ENCODE measurements at places on chromosomes 11 and 22.
A peak's percentile ranks its signal among the peaks of the same experiment; 100 is the strongest.

DNA sequence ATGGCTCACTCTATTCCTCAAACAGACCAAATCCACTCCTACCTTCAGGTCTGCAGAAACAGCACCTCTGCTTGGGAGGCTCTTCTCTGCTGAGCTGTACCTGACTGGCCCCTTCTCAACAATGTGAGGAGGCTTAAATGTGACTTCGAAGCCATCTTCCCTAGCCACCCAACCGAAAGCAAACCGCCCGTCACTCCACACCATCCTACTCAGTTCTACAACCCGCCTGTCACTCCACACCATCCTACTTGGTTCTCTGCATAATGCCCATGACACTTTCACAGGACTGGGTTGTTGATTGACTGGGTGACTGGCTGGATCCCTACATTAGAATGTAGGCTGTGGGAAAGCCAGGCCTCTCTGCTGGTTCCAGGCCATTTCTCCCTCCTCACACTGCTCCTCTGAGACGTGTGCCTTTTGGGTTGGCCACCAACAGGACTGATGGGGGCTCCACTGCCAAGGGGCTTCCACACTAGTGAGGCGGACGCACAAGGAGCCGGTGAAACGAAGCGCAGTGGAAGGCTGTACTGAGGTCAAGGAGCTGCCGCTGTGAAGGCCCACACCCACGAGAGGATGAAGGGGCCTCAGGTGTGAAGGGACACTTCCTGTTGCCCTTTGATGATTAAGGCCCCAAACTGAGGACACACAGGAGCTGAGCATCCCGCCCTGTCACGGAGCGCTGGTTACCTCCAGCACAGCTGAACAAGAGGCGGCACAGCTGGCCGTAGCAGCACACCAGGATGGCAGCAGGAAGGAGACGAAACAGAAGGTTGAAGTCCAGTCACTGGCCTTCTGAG lies 47.5 kb upstream of the SPATA19 start:
- DNase-seq, result no peak

GRCh38 chr22:30008401-30008800 lies 71.9 kb upstream of the HORMAD2 start:
- DNase-seq, result no peak

DNA sequence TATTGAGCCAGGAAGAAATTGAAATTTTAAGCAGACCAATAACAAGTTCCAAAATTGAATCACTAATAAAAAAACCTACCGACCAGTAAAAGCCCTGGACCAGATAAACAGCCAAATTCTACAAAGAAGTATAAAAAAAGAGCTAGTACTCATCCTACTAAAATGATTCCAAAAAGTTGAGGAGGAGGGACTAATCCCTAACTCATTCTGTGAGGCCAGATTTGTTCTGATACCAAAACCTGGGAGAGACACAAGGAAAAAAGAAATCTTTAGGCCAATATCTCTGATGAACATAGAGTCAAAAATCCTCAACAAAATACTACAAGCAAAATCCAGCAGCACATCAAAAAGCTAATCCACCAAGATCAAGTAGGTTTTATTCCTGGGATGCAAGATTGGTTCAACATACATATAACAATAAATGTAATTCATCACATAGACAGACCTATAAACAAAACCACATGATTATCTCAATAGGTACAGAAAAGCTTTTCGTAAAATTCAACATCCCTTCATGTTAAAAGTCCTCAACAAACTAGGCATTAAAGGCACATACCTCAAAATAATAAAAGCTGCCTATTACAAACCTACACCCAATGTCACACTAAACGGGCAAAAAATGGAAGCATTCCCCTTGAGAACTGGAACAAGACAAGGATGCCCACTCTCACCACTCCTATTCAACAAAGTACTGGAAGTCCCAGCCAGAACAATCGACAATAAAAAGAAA lies 13.1 kb downstream of the OR52A5 start:
- no peak for DNase-seq

GRCh38 chr22:45228401-45228754 lies 12.3 kb downstream of the KIAA0930 start:
- no peak for DNase-seq

DNA sequence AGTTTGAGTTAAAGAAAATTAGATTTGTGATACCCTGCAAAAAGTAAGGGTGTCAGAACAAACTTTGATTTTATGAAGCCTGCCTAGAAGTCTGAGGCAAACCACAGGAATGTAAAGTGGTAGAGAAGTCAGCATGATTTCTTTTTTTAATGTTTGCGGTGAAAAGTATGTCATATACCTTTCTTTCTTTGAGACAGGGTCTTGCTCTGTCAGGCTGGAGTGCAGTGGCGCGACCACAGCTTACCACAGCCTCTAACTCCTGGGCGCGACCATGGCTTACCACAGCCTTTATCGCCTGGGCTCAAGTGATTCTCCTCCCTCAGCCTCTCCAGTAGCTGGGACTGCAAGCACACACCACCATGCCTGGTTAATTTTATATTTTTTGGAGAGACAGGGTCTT lies 4.7 kb downstream of the API5 start:
- DNase-seq, result no peak

- DNase-seq, result no peak
These were observed 460.9 kb downstream of the METTL15 start for GRCh38 chr11:28569106-28569505.

- DNase-seq, result peak; percentile 36
These were observed 44.7 kb upstream of the CD5 start for GRCh38 chr11:61057615-61058014.
